ENCODE measurements at places on chromosomes 7 and 10.

- DNase-seq, result no peak
Measured at GRCh38 chr10:130242513-130242912, 106.3 kb downstream of the GLRX3 start.

GRCh38 chr7:71679480-71679879, 547.5 kb downstream of the GALNT17 start:
- DNase-seq, result no peak

- no peak for DNase-seq
Measured at GRCh38 chr7:158085741-158086695, 501.6 kb downstream of the PTPRN2 start.

DNA sequence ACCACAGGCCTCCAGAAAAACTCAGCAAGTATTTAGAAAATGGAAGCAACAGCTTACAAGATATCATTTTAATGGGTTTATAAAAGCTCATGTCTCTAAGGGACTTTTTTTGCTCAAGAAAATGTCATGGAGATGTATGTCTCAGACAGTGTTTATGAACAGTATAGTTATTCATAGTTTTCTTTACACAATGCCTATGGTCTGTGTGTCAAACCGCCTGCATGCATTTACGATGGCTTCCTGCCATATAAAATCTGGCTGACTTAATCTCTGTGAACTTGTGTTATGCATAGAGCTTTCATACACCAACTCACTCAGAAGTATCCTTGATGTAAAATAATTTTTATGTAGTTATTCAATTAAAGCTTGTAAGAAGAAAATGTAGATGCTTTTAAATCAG, 1314.2 kb upstream of the LRRTM3 start:
- no peak for DNase-seq

DNA sequence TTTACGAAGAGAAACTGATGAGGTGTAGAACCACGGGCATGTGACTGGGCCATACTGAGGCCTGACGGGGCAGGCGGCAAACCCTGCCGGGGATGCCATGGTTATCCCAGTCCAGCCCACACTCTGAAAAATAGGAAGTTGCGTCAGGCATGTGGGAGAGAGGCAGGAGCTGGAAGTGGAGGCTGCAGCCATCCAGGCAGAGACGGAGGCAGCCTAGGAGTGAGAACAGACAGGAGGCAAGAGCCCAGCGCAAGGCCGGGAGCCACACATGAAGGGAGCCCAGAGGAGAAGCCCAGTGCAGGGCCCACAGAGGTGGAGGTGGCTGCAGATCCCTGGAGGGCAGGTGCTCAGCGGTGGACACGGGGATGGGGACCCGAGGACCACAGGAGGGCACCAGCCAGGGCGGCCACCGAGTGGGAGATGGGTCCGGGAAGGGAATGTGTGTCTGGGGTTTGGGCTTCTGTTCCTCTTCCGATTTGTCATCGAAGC, 175.2 kb upstream of the PPP2R2D start:
- no peak for DNase-seq

DNA sequence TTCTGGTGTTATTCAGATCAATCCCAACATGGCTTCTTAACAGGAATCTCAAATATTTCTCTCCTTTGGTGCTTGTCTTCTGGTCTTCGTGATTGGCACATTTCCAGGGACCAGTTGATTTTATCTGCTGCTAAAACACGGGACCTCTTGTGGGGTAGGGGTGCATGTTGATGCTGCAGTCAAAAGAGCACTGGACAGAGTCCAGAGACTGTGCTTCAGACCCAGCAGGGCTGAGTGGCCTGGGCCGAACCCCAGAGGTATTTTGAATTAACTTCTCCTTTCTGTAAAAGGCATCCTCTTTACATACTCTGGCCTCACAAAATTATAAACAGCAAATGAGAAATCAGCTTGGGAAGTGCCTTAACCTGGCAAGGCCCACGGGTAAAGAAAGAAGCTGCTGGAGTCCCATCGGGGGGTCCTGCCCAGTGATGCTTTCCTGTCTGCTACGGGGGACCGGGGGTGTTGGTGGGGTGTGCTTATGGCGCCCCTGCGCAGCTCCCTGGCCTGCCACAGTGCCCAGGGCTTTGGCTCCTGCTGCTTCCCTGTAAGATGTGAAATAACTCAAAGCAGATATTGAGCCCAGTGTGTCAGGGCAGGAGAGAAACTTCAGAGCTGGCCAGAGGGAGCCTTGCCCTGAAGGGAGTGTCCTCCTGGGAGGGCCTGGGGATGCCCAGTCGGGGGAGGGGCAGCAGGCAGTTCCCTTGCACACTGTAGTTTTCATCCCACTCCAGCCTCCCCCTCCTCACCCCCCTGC, 230.5 kb downstream of the TCF7L2 start:
- DNase-seq, result no peak

GRCh38 chr7:98105942-98106544, 619 bp upstream of the LMTK2 start:
- DNase-seq, result no peak

DNA sequence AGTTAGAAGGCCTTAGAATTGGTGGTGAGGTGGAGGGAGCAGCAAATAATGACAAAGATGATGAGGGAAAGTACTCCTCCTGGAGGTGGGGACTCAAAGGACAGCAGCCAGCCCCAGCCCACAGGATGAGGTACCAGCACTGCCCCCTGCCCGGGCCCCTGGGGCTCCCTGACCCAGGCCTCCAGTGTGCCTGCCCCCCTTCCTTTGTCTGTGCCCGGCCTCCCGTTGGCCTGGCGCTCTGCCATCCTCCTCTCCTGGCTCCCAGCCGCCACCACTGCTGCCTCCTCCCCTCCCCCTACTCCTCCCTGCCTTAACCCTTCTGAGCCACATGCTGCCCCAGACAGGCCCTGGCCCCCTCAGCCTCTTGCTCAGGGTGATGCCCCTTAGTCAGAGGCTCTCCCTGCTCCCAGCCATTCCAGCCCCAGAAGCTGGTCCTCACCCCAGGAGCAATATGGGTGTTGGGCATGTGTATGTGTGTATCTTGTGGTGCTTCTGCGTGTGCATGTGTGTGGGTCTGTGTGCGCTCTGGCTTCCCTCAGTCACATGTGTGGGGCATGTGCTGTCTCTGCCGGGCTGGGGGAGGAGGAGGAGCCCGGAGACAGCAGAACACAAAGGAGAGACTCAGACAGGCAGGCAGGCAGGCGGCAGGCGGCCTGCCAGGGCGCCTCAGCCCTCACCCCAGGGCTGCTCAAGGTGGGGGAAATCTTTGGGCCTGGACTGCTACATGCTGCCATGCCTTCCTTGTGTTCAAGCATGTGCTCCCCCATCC, 2.6 kb downstream of the LDB1 start:
- DNase-seq, result peak; percentile 86

- DNase-seq, result no peak
Measured at GRCh38 chr10:69426376-69426727, 9.6 kb upstream of the TACR2 start.

- no peak for DNase-seq
Measured at GRCh38 chr10:48227213-48227612, 47.3 kb downstream of the FRMPD2 start.

DNA sequence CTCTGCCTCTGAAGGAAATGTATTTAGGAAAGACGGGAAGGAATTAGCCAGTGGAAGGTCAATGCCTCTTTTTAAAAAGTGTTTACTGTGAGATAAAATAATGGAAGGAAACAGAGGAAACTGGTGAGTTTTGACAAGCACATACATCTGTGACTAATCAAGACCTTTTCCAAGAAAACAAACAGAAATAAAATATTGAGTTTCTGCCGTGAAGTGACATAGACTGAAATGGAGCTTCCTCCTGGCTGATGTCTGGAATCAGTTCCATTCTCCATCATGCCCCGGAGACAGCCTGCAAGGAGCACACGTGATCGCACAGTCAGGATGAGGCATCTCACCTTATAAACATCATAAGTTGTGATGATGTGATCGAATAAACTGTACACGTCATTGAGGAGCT, 30.7 kb downstream of the TECTB start:
- DNase-seq, result no peak

GRCh38 chr7:144834641-144835144, 1.2 kb downstream of the TPK1 start:
- DNase-seq, result no peak

DNA sequence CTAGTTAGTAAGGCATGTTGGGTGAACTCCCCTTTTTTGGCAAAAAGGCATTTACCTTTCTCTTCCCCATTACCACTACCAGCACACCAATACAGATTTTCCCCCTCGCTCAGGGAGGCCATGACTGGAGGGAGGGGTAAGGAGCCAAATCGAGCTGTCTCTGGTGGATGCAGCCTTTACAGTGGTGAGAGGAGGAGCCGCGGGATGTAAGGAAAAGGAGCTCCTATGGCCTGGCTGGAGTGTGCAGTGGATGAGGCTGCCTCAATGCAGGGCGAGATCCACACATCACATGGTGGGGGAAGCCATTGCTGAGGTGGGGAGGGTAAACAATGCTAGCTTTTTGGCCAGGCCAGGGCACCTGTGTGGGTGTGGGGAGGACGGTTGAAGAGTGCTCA, 416.2 kb downstream of the EXOC4 start:
- DNase-seq, result no peak

DNA sequence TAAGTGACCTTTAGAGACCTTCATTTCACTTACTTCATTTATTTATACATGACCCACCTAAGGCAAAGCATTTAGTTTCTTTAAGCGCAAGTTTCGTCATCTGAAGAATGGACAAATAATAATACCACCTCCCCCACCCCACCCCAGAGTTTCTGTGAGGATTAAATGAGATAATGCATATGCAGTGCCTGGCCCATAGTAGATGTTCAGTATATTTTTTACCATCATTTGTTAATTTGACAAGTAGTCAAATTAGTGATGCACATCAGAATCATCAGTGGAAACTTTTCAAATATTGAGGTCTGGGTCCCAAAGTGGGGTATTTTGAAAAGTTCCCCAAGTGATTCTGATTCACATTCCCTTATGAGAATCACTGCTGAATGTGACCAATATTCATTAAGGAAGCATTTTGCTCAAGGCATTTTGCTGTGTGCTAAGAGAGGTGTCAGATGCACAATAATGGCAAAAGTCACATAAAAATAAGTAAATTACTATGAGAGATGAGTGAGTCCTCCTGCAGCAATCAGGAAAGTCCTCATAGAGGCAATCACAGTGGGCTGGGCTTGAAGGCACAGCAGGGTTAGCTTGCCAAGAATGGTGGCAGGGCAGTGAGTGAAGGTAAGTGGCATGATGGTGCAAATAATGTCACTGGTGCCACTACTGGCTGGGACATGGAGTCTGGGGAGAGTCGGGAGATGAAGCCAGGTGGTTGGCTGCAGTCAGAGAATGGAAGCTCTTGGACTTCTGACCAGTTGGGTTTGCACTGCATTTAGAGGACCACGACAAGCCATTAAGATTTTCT, 244.1 kb downstream of the PTEN start:
- no peak for DNase-seq

DNA sequence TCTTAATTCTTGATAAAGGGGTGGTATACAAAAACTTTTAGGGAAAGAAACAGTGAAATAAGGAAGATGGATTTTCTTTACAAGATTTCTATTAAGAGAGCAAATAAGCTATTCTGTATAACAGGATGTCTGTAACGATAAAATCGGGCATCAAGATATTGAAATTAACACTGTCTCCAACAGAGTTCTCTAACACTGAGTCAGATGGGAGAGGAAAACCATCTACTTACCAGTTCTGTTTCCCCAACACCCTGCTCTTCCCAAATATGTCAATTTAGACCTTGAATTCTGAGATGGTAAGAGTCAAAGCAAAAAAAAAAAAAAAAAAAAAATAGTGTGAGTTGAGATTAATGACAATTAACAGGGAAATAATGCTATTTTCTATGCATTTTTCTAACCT, 23.0 kb downstream of the SMURF1 start:
- no peak for DNase-seq

DNA sequence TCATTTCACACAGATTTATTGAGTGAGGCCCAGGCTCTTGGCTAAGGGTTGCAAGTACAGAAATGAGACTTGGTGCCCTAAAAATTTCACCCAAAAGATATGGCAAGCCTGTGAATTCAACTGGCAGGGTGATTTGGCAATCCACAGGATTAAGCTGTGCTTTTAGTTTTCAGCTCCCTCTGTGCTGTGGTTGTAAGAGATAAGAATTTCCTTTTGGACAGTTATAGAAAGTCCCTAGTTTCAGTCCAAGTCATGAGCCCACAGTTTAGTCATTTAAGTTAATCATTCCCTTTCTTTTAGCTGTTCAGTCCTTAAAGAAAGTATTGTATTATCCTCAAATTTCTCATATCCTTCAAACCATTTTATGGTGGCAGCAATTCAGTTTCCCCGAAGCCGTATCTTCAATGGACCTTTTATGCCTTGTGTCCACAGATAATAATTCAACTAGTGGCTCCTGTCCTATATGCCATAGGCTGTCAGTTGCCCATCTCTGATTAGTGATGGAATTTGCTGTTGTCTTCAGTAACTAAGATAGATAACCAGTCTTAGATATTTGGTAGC, 73.4 kb upstream of the NAMPT start:
- no peak for DNase-seq

DNA sequence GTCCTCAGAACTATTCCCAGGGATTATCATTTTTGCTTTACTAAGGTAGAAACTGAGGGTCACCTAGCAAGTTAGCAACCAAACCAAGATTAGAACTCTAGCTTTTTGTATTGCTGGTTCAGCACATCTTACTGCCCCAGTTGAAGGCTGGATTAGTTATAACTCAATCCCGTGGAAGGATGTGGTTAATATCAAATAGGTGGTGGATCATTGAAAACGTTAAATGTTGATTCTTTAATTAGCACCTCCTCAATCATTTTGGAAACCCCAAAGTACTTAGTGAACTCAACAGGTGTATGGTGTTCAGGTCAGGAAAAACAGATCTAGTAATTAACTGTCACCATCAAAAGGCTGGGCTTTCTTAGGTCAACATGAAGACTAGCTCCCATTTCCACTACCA, 152.4 kb downstream of the ARID5B start:
- no peak for DNase-seq

- DNase-seq, result no peak
Measured at GRCh38 chr7:40498924-40499510, 364.2 kb downstream of the SUGCT start.

DNA sequence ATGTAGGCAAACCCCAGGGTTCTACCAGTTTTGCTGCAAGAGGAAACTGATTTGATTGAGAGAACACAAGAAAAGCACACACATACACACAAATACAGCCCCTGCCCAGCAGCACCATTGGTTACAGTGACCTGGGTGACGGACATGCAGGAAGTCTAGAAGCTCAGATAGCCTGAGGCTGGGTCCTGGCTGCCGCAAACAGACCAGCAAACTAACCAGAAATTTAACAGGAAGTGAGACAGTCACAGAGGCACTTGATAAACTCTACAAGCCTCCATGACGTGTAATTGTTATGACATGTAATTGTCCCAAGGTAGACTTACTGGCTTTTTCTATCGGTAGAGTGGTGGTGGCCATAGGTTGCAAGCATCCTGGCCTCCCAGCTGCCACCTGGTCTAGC, 58.9 kb downstream of the PRKAR2B start:
- no peak for DNase-seq

- DNase-seq, result no peak
Measured at GRCh38 chr7:100753750-100754149, 20.4 kb downstream of the ZAN start.

- DNase-seq, result no peak
Measured at GRCh38 chr7:105703207-105703930, 122.1 kb upstream of the EFCAB10 start.

GRCh38 chr7:99839287-99840021, 11.6 kb downstream of the CYP3A43 start:
- peak; percentile 31 for DNase-seq
